M059J (cell line): ENCODE measurements at places on chromosomes 16 and 17. TPM values are rescaled to one million over a fixed set of nuclear protein-coding genes. Genes with fewer than 3 reads are reported as not detected.

DNA sequence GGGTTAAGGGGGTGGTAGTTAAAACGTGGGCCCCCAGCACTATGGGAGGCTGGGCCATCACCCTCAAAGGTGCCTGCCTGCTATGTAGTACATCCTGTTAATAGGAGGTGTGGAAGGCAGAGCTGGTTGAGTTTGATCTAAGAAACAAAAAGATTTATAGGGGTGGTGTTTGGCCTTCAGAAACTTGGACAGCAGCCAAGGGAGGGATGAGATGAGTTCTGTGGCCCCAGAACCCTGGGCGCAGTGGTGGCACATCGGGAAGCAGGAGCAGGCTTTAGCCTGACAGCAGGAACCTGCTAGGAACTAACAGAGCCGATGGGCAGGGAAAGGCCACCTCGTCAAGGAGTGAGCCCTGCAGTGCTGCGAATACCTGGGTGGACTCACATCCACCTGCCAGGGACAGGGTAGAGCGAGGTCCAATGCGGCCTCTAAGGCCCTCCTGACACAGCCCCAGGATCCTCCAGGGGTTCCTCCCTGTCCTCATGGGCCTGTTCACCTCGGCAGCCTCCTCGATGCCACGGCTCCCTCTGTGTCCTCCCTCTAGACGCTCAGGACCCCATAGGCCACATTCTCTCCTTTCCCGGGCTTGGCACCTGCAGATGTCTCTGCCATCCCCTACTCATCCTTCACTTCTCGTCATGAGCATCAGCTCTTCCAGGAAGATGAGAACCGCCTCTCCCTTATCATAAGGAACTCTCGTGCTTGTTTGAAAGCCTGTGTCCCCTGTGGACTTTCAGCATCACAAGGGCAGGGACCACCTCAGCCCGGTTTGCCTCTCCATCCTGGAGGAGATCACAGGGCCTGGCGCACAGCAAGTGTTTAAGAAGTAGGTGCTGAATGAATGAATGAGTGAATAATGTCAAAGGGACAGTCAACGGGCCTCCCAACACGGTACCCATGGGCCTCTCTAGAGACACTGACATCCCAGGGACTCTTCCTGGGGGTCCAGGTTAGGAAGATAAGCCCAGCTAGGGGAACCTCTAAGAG is 103.5 kb upstream of the TNRC6C start:
- DNase-seq, result no peak

- no peak for DNase-seq
These were observed 43.1 kb downstream of the MRM3 start for GRCh38 chr17:825216-825615.

DNA sequence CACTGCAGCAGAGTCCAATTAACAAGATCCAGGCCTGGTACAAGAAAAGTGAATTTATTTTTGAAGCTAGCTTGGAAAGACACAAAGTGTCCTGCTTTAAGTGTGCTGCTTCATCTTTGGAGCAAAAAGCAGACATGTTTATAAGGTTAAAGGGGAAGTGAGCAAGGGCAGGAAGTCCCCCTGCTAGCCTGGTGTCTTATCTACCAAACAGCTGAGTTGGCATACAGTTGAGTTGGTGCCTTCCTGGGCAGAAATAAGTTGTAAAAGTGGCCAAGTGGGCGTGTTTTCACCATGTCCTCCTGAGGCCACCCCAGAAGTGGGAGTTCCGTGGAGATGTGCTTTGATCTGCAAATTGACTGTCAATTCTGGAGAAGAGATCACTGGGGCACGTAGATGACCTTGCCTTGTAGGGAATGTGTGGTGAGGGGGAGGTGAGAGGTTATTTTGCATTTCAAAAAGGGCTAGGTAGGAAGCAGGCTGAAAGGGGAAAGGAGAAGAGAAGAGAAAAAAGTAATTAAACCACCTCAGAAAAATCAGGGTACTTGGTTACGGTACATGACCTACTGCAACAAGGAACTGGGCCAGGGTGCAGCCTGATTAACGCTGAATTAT is 38.3 kb upstream of the HSBP1 start:
- no peak for DNase-seq

DNA sequence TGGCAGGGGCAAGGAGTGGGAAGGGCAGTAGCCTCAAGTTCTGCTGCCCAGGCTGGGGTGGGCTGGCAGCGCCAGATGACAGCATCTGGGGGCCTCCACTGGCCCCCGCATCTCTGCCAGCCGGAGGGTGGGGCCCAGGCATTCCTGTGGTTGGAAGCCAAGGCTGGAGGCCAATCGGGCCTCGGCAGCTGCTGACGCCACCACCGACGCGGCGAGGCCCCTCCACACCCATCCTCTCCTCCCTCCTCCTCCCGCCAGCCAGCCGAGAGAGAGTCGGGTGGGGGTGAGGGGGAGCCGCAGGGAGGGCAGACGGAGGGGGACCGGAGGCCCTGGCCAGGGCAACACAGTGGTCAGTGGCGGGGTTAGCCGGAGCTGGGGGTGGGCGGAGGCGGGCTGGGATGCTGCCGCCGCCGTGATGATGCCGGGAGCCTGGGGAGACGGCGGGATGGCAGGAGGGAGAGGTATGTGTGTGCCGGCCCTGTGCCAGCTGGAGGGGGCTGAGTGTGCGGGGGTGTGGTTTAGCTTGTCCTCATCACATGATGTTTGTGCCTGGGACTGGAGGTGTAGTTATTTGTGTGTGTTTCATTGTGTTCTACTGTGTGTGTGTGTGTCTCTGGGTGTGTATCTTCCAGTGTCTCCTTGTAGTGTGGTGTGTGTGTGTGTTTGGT is 36.6 kb downstream of the ARHGAP23 start:
- peak; percentile 91 for DNase-seq

- no peak for DNase-seq
These were observed 20.8 kb downstream of the ACTG1 start for GRCh38 chr17:81491761-81492160.

GRCh38 chr17:181245-182049 is at the start of gene DOC2B:
Gene DOC2B (minus strand): TSS chr17:181650. CDS start chr17:181479, 171 bp downstream.
- DNase-seq, result no peak

- DNase-seq, result peak; percentile 37
These were observed 82.6 kb downstream of the CDK5R1 start for GRCh38 chr17:32569171-32570080.

DNA sequence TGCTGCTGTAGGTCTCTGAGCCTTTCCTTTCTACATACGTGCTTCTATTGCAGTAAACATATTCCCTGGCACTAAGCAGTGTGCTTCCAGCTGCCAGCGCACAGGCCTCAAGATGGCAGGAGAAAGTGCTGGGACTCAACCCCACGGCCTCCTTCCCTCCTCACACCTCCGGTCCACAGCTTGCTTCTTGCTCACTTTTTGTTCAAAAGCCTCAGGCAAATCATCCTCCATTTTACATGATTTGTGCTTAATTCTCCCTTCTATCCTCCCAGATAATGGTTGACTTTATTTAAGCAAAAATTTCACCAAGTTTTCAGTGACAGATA is 5.4 kb downstream of the CDK5R1 start:
- no peak for DNase-seq

DNA sequence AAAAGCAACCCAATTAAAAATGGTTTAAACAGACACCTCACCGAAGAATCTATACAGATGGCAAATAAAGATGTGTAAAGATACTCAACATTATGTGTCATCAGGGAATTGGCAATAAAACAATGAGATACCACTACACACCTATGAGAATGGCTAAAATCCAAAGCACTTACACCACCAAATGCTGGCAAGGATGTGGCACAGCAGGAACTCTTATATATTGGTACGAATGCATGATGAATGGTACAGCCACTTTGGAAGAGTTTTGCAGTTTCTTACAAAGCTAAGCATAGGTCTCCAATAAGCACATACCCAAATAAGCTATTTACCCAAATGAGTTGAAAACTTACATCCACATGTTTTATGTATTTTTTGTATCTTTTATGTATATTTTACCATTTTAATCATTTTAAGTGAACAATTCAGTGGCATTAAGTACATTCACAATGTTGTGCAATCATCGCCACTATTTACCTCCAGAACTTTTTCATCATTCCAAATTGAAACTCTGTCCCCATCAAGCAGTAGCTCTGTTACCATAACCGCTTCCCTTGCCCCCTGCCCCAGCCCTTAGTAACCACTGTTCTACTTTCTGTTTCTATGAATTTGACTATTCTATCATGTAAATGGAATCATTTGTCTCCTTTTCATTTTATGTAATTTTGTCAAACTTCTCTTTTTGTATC is 6.7 kb upstream of the ALDH3A2 start:
- DNase-seq, result no peak

DNA sequence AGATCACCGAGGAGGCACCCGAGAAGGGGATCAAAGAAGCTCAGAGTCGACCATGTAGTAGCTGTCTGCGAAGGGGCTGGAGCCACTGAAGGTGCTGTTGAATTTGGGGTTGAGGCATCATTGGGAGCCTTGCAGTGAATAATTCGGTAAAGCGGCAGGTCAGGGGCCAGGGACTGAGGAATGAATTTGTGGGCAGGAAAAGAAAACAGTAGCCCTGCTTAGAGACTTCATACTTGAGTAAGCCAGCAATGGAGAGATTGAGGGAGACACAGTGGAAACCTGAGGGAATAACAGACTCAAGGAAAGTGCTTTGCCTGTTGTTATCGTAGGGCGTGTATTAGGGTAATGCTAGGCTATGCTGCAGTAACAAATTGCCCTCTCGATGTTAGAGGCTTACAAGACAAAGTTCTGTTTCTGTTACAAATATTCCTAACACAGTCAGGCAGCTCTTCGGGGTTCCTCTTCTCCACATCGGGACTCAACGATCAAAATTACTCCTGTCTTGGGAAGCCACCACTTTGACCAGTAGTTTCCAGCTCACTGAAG is 13.4 kb upstream of the HERPUD1 start:
- DNase-seq, result no peak

- DNase-seq, result peak; percentile 38
These were observed 21.5 kb downstream of the SMTNL2 start for GRCh38 chr17:4605826-4606225.

GRCh38 chr16:27805828-27806351 is 255.9 kb downstream of the KATNIP start:
- no peak for DNase-seq

DNA sequence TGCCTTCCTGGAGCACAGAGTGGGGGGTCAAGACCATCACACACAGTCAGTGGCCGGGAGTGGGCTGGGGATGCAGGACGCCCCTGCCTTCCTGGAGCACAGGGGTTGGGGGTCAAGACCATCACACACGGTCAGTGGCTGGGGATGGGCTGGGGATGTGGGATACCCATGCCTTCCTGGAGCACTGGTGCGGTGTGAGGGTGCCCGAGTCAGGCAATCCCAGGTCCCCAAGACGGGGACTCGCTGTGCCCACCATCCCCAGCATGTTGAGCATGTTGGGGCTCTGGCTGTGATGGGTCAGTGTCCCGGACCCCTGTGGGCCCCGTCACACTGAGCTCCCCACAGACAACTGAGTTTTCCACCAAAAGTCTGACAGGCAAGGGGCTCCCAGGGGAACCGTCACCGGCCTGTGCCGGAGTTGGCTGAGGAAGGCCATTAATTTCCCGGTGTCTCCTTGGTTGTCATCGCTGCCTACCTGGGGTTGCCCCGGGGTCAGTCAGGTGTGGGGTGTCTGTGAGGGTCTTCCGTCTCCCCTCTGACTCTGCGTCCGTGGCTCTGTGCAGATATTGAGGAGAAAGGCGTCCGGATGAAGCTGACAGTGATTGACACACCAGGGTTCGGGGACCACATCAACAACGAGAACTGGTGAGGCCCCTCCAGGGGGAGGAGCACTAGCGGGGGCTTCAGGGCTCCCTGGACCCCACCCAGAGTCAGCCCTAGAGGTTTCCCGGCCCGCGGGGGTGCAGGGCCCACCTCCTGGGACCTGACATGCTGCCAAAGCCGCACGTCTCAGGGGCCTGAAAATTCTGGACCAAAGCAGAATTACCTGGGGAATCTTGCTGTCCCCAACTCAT is 347.1 kb downstream of the SEC14L1 start:
- no peak for DNase-seq

- peak; percentile 91 for DNase-seq
These were observed 308.9 kb upstream of the DYNLRB2 start for GRCh38 chr16:80231888-80232287.

DNA sequence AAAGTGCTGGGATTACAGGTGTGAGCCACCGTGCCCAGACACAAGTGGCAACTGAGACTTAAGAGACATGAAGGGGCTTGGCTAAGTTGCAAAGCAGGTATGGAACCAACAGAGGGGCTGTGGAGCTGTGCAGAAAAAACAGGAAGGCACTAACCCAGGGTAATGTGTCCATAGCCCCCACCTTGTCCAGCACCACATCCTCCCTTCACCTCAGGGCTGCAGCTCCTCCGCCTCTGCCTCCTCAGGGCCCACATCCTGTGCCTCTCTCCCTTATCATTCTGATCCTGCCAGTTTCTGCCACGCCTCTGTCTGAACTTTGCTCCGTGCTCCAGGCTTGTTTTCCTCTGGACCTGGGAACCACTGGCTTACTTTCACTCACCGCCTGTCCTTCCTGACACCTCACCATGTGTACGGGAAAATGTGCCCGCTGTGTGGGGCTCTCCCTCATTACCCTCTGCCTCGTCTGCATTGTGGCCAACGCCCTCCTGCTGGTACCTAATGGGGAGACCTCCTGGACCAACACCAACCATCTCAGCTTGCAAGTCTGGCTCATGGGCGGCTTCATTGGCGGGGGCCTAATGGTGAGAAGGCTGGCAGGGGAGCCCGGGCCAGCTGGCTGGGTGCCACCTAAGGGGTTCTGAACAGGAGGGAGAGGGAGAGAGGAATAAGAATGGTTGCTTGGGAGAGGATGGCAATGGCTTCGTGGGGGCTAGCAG is at the start of gene TM4SF5:
Gene TM4SF5 (plus strand): TSS at position 368 of the 716 bp plus-strand sequence. CDS start 37 bp downstream, at position 405.
- peak; percentile 31 for DNase-seq

DNA sequence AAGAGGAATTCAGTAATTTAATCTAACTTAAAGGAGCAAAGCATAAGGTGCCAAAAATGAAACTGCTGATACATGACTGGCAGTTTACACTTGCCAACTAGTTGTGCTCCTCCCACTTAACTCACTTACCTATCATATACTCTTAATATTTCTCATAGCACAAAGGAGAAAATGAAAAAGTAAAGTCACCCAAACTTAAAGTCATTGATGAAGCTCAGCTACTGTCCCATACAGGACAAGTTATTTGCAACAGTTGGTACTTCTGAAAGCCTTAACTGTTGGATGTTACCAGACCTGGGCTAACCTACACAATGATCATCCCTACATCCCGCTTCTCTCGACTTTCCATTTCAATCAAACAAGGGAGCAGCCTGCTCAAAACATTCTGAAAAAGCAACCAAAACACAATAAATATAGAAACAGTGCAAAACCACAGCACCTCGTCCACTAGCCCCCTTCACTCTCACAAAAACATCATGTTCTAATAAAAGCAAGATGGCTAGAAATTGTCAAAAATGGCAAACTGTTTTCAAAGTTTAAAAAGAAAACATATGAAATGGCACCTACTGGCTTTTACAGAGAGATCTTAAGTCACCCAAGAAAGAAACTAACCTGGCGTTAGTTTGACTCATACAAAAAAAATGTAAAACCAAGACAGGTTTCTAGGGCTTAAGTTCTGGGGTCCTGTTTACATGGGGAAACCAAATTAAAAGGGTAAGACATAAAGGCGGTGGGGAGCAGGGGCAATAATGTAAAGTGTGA is 868 bp downstream of the MED13 start:
- DNase-seq, result peak; percentile 53

GRCh38 chr17:64171041-64171440 is 41.1 kb upstream of the ERN1 start:
- peak; percentile 25 for DNase-seq

Gene CCDC200
- not detected in 2 replicates for total RNA-seq

Gene CRHR1
- total RNA-seq, result not detected in 2 replicates

Gene BEAN1
- not detected in 2 replicates for total RNA-seq

Gene CA5A
- not detected in 2 replicates for total RNA-seq
